ENCODE measurements at places on chromosomes 11 and 22.

DNA sequence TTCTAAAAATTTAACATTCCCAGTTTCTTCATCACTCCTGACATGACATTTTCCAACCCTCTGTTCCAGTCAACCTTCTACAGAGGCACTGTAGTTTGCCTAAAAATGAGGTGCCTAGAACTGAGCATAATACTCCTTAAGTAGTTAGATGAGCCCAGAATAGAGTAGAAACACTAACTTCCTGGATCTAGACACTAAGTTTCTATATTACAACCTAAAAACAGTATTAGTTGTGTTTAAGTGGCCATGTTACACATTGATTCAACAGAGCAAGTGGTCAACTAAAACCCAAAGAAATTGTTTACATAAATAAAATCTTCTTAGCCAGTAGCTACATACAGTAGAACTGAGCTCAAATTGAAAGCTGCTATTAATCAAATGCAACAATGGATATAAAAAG is 1.3 kb downstream of the HPS5 start:
- DNase-seq: no peak

- DNase-seq: no peak
Observed at GRCh38 chr11:27563201-27563600, 56.6 kb upstream of the LIN7C start.

GRCh38 chr11:66686100-66686785 is 8.6 kb upstream of the RBM4B start:
- no peak for DNase-seq

DNA sequence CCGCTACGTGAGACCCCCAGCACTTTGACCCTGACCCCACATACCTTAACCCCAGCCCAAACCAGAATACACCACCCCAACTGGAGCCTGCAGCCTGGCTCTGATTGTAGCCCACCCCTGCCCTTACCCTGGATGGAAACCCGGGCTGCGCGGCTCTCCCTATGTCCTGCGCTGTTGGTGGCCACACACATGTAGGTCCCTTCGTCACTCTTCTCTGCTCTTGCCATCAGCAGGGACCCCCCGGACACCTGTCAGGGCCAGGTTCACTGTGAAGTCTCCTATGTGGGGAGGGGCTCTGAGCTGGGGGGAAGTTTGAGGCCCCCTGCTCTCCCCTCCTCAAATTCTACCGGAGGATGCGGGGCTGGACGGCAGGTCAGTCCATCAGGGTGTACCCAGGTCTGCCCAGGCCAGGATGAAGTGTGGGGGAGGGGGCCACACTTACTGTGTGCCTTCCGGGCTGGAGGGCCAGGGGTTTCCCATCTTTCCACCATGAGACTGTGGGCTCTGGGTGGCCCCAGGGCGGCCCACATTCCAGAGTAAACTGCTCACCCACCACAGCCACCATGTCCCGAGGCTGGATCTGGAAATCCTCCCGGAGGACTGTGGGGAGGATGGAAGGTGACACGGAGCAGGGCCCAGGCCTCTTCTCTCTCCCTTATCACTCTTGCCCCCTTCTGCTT is 1.5 kb downstream of the ROBO4 start:
- no peak for DNase-seq

DNA sequence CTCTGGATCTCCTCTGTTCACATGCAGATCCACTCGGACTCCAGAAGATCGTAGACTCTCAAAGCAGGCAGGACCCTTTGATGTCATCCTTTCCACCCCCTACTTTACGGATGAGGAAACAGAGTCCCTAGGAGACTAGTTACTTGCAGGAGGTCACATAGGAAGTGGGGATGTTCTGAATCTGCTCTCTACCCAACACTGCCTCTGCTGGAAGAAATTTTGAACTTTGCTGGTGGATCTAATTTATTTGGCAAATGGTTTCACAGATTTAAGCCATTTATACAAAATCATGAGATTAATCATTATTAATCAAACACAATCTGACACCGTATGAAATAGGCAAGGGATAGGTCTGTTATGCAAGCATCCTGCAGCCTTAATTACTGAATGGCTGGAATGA is 55.0 kb upstream of the USP47 start:
- no peak for DNase-seq

DNA sequence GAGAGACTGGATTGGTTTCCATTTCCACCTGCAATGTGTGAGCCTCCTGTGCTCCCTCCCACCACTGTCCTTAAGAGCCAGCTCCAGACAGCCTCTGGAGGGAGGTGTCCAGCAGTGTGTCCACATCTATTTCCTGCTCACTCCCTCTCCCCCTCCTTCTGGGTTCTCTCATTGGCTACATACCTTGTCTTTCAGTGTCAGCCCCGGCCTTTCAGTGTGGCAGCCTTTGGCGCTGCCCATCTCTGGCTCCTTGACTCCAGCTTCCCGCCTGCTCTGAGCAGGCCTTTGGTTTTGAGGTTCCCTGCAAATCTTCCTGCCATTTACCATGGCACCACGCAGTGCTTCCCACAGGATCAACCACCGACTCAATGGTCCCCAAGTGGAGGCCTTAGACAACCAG is 19.0 kb upstream of the PTPRJ start:
- no peak for DNase-seq

DNA sequence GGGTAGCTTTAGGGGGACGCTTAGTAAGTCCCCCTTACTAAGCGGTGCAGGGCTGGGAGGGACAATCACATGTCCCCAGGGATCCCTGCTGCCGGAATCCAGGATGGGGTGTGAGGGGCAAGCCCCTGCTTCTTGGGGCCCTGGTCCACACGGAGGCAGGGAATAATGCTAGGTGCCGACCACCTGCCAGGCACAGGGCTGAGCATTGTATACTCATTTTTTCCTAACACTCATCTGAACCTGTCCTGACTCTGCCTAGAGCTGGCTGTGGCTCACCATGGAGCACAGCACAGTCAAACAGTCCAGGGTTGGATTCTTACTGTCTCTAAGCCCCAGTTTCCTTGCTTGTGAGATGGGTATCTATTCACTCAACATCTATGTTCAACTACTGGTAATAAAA is 1.4 kb upstream of the LTBP3 start:
- DNase-seq: no peak

DNA sequence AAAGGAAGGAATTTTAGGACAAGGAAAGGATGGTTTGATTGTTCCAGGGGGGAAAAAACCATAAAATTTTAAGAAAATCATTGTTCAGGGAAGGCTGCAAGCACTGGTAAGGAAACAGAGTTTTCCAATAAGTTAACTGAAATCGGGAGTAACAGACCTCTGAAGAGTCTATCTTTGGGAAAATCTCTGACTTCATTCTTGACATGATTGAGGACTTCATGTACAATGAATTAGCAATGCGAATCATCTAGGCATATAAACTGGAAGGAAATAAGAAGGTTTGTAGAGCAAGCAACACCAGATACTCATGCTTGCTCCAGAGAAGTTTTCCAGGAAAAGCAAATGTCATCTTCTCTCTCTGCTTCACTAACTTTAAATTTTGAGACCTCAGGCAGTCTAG is 18.5 kb downstream of the APLP2 start:
- no peak for DNase-seq

- no peak for DNase-seq
Observed at GRCh38 chr11:44997566-44997965, 46.9 kb upstream of the TP53I11 start.

GRCh38 chr11:6569706-6570105 is 33.7 kb downstream of the RRP8 start:
- no peak for DNase-seq

DNA sequence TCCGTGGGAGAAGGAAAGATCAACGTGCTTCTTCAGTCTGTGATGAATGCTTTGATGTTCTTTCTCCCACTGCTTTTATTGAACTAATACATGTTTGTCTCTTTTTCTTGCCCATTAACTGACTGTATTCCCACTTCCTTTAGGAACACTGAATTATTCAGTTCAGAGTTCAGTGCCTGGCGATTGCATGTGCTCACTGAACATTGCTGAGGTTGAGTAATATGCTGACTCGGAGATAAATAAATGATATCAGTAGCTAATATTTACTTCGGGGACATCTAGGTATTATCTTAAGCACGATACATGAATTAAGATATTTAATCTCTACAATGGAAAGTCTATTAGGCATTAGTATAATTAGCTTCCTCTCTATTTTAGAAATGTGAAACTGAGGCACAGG is 102.3 kb upstream of the OR5AK2 start:
- no peak for DNase-seq

GRCh38 chr11:19811380-19811779 is 98.7 kb downstream of the NAV2 start:
- DNase-seq: no peak

DNA sequence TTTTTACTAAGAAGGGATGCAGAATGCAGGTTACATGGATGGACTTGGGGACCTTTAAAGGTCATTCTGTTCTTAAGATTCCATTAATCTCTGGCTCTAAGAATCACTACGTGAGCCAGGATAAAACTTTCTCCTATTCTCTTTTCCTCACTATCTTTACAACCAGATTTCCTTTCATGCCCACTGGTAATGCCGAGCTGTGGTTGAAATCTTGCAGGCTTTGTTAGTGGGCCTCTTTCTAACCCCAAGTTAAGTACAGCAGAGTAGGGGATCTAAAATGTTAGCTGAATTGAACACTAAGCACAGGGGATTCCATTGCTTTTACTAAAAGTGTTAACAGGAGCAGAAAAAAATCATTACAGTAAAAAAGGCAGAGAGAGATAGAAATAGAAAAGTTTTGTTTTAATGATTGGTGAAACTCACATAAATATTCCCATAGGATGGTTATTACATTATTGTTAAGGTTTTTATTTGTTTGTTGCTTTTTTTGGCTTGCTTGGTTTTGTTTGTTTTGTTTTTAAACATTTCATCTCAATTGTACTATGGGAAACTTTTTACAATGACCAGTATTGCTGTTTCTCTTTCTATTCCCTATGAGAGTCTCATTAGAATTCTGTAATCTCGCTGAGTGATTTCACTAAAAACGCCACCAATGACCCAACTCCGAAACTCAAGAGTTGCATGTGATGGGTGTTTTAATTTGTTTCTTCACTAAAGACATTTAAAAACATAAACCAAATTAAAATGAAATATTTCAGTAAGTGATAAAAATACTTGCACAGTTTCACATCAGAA is 54.1 kb upstream of the HTATIP2 start:
- no peak for DNase-seq

DNA sequence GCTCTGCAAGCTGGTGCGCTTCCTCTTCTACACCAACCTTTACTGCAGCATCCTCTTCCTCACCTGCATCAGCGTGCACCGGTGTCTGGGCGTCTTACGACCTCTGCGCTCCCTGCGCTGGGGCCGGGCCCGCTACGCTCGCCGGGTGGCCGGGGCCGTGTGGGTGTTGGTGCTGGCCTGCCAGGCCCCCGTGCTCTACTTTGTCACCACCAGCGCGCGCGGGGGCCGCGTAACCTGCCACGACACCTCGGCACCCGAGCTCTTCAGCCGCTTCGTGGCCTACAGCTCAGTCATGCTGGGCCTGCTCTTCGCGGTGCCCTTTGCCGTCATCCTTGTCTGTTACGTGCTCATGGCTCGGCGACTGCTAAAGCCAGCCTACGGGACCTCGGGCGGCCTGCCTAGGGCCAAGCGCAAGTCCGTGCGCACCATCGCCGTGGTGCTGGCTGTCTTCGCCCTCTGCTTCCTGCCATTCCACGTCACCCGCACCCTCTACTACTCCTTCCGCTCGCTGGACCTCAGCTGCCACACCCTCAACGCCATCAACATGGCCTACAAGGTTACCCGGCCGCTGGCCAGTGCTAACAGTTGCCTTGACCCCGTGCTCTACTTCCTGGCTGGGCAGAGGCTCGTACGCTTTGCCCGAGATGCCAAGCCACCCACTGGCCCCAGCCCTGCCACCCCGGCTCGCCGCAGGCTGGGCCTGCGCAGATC is 16.5 kb downstream of the P2RY2 start:
- no peak for DNase-seq

DNA sequence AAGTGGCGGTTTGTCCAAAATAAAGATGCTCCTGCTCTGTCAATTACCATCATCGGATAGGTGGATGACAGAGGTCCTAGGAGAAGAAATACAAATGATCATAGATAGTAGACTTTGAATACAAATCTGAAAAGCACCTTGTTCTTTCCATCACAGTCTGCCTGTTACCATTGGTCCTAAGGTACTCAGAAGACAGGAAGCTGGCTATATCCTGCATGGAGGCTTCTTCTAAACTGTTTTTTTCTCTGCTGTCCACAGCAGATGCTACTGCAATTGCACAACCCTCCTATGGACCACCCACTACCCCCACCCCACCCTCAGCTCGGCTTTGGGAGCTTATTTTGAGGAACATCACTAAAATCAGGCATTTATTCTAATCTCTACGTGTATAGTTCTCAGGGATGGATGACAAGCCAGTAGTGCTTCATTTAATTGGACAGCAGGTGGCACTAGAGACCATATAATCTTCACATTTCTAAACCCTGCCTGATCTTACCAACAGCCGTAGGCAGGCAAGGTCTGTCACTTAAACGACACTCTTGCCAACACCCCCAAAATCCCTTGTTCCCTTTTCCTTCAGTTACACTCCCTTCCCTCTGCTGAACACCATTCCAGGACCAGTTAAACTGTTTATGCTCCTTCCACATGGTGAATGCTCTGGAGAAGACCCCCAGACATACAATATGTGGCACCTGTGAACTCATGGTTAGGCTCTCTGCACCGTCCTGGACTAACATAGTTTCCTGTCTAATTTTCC is 6.6 kb upstream of the PTS start:
- DNase-seq: no peak

GRCh38 chr11:115378557-115378956 is 125.7 kb downstream of the CADM1 start:
- DNase-seq: no peak

DNA sequence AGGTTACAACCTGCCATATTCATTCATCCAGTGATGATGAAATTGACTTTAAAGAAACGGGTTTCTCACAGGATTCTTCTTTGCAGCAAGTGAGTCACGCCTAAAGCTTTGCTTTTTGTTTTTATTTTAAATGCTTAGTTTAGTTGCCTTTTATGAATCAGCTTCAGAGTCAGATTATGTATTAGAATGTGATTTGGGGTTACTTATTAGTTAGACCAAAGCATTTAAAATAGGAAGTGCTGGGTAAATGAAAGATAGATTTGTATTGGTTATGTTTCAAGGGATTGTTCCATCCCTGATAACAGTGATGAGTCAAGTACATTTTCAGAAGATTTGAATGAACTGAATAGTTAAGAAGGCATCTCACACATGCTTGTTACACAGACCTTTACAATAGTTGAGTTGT is 101.3 kb upstream of the GAL start:
- no peak for DNase-seq

- DNase-seq: no peak
Observed at GRCh38 chr11:65588199-65589054, 7.2 kb downstream of the KCNK7 start.

DNA sequence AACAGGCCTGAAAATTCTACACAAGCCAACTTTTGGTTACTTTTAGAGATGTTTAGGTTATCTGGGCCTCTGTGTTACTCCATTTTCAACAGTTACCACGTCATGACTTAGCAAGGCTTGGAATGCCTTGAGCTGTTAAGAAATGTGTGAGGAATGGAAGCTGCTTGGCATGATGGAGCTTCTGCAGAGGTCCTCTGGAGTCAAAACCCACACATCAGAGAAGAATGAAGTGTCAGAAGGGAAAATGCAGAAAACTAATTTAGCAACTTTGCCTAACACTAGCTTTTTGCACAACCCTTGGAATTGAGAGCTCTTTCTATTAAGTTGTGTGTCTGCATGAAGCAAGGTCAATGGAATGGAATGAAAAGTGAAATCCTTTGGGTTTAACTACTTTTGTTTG is 27.4 kb downstream of the FAT3 start:
- DNase-seq: no peak

- DNase-seq: no peak
Observed at GRCh38 chr11:45568049-45568448, 97.4 kb downstream of the CHST1 start.
